ENCODE measurements at places on chromosomes 16 and 17.

DNA sequence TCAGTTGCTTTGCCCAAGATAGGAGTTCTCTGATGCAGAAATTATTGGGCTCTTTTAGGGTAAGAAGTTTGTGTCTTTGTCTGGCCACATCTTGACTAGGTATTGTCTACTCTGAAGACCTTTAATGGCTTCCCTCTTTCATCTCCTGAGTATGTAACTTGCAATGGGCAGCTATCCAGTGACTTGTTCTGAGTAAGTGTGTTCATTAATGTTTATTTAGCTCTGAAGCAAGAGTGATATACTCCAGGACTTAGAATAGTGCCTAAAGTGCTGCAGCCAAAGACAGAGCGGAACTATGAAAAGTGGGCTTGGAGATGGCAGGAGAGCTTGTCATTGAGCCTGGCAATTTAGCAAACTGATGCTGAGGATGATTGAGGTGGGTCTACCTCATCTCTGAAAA, 8.8 kb upstream of the TANGO6 start:
- DNase-seq = no peak

GRCh38 chr17:73831699-73832098, 187.5 kb upstream of the SDK2 start:
- DNase-seq = no peak

GRCh38 chr17:76333673-76334505, 19.8 kb downstream of the PRPSAP1 start:
- DNase-seq = no peak

GRCh38 chr17:28029044-28029443, 13.4 kb upstream of the NLK start:
- no peak for DNase-seq

DNA sequence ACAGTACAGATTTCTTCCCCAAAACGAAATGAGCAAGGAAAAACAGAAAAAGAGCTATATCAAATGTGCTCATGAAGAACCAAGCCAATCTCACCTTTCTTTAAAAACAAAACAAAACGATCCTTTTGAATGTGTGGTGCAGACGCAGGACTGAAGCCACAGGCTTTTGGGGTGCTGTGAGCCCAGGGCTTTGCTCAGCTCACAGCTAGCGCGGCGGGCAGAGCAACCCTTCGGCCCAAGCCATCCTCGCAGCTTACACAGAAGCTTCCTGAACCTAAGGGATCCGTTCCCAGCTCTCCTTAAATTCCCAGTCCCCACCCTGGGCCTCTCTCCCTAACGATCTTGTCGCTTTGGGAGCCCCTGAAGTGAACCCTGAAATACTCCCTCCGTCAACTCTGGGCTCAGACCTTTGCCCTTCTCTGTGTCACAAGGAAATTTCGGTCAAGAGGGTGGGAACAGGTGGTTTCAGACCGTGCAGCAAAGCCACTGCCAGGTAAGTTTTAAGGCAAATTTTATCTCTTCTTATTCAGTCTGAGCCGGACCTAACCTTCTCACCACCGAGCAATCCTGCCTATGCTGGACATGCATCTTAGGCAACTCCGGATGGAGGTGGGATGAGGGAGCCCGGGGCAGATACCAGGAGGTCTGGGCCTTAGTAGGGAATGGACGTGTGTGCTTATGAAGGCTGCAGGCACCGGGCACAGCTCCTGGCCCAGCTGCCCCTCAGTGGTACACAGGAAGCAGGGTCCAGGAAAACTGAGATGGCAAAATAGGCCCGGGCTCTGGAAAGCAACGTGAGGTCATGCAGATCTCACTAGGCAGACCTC, 52.0 kb downstream of the COTL1 start:
- DNase-seq = no peak

- no peak for DNase-seq
Observed at GRCh38 chr17:73815474-73815873, 171.2 kb upstream of the SDK2 start.

GRCh38 chr17:4735876-4736651, 3.6 kb upstream of the ZMYND15 start:
- no peak for DNase-seq

- DNase-seq = no peak
Observed at GRCh38 chr17:4942760-4943508, 2.9 kb downstream of the RNF167 start.

DNA sequence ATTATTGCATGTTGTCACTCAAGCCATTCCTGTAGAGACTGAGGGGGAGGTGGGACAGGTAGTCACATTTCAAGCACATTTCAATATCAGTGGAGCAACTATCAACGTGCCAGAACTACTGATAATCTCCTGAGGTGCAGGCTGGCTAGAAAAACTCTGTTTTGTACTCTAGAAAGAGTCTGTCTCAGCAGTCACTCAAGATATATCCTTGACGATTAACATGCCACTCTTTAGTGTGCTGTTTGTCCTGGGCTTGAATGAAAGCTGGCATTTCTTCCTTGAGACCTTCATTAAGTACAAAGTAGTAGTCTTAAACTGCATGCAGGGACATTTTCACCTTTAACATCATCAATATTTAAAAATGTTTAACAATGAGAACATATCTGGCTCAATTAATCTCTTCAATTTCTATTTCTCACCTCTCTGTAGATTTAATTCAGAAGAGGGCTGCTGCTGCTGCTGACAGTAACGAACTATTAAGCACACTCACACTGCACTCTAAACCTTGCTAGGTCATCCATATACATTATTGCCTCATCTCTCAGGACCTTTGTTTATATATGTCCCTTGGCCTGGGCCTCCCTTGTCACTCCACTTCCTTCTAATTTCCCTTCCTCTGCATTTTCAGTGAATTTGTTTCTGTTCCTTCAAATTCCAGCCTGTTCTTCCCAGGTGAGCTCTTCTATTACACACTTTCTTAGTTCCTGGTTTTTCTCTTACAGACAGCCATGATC, 412.0 kb downstream of the HAPSTR1 start:
- DNase-seq = no peak

GRCh38 chr16:9689597-9689996, 492.6 kb downstream of the GRIN2A start:
- DNase-seq = no peak

- no peak for DNase-seq
Observed at GRCh38 chr17:70629902-70630301, 460.6 kb downstream of the KCNJ2 start.

- DNase-seq = no peak
Observed at GRCh38 chr17:36501351-36501750, 14.9 kb downstream of the ZNHIT3 start.

DNA sequence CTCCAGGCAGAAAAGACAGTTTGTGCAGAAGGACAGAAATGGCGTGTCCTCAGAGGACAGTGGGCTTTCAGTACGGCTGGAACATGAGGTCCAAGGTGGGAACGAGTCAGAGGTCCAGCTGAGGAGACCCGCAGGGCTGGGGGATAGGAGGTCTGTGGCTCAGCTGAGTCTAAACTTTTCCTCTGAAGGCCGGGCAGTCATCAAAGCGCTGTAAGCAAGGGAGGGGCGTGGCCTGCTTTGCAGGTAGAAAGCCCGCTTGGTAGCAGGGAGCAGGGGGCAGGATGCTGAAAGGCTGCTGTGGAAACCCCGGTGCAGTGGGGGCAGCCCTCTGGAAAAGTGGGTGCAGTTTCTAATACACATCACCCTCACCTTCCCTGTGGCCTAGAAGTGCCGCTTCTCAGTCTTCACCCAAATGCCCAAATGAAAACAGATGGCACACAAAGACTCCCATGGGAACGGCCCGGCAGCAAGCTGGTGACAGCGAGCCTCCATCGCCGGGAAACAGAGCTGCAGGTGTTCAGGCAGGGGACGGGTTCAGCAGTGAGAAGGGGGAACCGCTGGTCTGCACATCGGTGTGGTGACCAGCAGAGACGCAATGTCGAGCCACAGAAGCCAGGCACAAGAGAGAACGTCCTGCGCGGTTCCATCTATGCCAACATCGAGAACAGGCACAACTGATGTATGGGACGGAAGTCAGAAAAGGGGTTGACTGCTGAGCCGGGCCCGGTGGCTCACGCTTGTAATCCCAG, 12.2 kb upstream of the OSGIN1 start:
- no peak for DNase-seq
